Hippocampal formation (tissue), 2 donors: ENCODE measurements at places on chromosomes 5 and 9.
A peak's percentile ranks its signal among the peaks of the same experiment; 100 is the strongest.

- DNase-seq, result no peak
Measured at GRCh38 chr5:138659561-138659960, 84.4 kb upstream of the HSPA9 start.

DNA sequence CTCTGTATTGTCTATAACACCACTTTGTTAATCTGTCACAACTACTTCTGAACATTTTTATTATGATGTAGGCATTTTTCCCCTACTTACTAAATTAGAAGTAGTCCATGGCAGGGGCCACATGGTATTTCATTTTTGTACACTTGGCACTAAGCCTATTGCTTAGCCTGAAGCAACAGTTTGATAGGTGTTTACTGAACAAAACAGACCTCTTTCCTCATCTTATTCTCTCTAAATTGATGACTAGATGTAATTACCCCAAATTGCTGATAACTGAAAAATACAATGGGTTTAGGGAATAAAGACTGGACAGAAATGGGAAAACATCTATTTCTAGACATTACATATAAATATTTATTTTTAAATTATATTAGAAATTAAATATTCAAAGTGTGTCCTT is 633.8 kb downstream of the SLCO4C1 start:
- no peak for DNase-seq

DNA sequence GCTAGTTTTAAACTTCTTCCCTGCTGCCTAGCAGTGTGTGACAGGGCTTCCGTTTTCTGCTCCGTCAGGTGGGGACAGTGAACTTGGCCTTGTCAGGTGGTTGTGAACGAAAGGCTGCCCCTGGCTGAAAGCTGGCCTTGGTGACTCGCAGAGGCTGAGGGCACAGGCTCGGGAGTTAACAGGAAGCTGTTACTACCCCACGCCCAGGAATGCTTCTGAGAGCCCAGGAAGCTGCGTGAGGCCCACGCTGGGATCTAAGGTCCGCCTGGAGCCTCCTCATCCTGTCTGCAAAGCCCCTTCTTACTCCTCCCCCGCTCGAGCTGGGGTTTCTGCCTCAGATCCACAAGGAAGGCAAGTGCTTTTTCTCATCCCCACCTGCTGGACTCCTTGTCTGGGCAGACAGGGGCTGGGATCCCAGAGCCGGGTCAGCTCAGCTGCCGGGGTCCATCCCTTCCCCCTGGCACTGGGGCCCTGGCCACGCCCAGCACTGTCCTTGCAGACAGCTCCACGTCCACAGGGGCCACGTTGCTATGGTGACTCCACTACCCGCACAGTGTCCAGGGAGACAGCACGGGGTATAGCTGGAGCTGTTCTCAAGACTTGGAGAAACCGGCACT is 124.7 kb upstream of the TBC1D2 start:
- no peak for DNase-seq

DNA sequence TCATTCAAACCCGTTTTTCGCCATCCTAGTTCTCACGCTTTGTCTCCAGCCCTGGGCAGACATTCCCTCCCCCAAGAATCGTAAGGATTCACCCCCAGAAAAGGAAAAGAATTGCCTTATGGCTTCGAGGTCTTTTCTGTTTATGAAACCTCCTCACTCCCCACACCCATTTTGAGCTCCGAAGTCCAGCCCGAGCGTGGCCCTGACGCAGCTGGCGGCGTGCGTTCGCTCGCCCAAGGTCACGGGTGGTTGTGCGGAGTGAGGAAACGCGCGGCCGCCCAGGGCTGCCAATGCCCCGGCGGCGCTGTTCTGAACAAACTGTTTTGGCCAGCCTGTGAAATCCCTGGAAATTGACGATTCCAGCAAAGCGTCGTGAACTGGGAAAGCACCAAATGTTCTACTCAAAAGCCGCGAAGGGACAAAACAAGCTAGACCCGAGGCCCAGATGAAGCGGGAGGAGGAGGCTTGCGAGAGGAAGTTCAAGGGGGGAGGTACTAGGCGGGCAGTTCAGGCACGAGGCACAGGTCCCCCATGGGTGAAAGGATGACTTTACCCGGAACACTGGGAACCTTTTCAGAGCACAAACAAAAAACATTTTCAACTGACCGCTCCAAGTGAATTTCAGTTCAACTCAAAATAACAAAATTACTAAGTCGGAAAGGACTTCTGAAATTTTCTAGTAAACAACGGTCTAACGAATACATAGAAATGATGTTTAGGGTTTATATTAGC is 683 bp upstream of the ZFAND5 start:
- DNase-seq, result peak; percentile 91

DNA sequence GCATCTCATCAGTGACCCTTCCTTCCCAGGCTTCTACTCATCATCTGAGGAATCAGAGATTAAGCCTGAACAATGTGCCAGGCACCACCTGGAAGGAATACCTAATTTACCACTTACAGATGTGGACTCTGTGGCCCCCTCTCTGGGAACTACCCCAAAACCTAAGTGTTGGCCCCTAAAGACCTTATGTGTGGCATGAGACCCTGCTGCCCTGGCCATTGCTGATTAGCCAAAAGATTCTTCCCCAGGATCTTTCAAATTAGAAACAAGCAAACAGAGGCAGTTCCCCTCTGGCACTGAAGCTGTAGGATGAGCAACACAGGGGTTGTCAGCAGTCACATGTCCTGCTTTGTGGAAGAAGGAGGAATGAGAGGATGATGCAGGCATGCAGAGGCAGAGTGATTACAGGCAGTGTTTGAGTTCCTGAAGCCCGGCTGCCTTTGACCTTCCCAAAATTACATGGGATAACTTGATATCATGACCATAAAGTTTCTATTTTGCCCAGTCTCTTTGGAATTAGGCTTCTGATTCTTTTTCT is 10.6 kb downstream of the SPINK4 start:
- no peak for DNase-seq

- peak; percentile 83 for DNase-seq
Measured at GRCh38 chr9:109440797-109441287, 57.3 kb downstream of the PTPN3 start.

DNA sequence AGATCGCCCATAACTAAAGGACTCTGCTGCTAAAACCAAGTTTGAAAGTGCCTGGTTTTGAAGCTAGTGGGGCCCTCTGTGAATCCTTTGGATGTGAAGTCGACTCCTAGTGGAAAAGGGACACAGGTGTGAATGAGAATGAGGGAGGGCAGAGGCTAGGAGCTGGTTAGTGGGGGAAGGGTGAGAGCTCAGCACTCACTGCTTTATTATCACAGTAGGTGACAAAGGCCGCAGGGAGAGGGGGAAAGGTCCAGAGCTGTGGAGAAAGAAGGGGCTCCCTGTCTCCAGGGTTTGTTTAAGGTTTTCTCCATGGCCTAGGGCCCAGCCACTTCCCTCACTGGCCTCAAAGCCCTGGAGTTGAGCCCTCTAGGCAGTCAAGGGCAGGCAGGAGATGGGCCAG is 3.5 kb downstream of the HDHD3 start:
- no peak for DNase-seq

- no peak for DNase-seq
Measured at GRCh38 chr5:18461766-18462165, 827.5 kb downstream of the TAF11L14 start.

GRCh38 chr5:81922854-81923279 is 49.0 kb upstream of the ATG10 start:
- no peak for DNase-seq

- no peak for DNase-seq
Measured at GRCh38 chr9:126297661-126298060, 29.0 kb upstream of the MVB12B start.

DNA sequence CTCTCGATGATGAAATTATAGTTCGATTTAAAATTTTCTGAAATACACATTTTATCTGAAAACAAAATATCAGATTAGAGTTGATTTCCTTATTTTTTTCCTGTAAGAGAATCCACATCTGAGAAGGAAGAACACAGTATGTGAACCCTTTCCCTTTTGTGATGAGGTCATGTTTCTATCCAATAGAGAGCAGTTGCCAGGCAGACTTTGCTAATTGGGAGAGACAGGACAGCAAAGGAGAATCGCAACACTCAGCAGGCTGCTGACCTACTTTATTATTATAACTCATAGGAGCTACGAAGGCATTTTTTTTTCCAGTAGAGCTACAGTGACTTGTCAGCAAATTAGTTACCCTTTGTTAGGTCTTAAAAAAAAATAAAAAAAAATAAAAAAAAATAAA is 242.1 kb downstream of the HCN1 start:
- DNase-seq, result no peak

DNA sequence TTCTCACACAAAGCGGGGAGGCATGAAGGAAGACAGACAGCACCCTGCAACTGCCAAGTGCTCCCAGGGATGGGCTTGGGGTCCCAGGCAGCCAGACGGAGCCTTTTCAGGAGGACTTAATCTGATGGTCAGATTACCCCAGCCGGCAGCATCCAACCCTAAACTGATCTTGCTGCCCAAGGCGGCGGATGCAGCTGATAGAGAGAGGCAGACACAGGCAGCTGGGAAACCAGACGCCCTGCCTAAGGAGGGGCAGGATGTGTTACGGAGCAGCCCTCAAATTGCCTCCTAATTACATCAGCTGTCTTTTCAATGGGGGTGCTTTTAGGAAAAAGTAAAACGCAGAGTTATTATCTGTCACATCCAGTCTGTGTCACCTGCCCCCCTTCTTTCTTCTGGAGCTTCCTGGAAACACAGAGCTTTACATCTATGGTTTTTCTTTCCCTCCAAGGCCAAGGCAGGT is 190.9 kb upstream of the PANK3 start:
- DNase-seq, result no peak

GRCh38 chr5:161857358-161857757 is 9.4 kb downstream of the GABRA1 start:
- DNase-seq, result no peak

- no peak for DNase-seq
Measured at GRCh38 chr5:57207007-57207653, 33.3 kb downstream of the GPBP1 start.

- DNase-seq, result no peak
Measured at GRCh38 chr9:68552700-68553476, 12.2 kb upstream of the TMEM252 start.

- no peak for DNase-seq
Measured at GRCh38 chr5:172605466-172605865, 35.6 kb upstream of the NEURL1B start.

DNA sequence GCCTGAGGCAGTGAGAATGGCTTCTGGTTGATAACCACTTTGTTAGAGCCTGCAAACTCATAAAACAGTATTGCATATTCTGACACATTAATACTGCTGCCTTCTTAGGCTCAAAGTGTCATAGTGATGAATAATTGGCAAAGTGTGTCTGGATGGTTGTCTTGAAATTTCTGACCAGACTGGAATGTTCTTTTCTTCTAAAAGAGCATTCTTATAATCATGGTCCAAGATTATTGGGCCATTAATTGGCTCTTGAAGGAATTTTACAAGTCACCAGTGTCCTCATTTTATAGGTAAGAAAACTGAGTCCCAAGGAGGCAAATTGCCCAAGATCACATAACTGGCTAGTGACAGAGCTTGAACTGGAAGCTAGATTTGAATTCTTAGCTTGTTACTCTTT is 111.7 kb downstream of the PCSK1 start:
- DNase-seq, result no peak

GRCh38 chr9:68522131-68522530 is 18.6 kb downstream of the TMEM252 start:
- no peak for DNase-seq

DNA sequence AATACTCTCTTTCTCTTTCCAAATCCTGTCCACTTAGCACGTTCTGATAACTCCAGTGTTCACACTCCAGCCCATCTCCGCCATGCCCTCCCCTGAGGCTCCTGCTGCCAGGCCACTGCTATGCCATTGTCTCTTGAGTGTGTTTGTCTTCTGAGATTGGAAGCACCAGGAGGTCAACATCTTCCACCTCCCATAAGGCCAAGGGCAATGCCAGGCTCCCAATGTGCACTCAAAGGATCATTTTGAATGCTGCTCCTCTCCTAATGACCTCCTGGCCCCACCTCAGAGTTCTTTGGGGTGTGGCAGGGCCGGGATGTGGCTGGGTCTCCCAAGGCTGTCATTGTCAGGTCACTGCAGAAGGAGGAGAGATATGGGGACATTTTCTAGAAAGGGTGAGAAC is 19.5 kb downstream of the IGIP start:
- no peak for DNase-seq

DNA sequence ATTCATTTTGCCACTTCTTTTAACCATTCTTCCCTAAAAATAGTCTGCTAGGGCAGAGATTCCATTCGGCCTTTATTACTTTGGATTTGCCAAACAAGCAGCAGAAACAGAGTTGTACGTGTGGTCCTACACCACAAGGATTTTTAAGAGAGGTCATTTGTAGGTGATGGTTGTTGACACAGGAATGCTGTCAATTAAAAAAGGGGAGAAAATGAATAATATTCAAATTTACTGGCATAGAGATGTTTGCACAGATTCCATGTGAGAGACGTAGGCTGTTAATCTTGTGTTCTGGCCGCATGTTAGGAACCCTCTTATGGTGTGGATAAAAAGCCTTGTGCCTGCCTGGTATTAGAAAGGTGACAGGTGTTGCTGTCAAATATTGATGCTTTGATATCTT is 34.9 kb downstream of the TRIO start:
- DNase-seq, result no peak

DNA sequence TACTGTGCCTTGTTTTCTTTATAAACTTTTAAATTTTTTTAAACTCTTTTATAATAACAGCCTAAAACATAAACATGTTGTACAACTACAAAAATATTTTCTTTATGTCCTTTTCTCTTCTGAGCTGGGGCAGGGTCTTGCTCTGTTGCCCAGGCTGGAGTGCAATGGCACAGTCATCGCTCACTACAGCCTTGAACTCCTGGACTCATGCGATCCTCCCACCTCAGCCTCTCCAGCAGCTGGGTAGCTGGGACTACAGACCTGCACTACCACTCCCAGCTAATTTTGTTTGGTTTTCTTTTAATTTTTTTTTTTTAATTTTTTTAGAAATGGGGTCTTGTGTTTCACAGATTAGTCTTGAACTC is 31.5 kb downstream of the TTC1 start:
- no peak for DNase-seq

- DNase-seq, result peak; percentile 50
Measured at GRCh38 chr9:7212101-7212500, 454.3 kb downstream of the KDM4C start.

DNA sequence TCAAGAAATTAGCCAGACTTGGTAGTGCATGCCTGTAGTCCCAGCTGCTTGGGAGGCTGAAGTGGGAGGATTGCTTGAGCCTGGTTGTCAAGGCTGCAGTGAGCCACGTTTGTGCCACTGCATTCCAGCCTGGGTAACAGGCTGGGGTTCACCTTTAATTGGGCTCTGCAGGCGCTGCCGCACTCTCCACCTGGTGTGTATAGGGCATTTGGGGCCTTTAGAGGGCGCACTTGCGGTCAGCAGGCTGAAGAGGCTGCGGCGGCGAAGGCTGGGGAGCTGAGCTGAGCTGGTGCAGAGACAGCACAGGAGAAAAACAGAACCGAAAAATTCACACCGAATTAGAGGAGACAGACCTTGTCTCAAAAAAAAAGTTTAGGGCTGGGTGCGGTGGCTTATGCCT is 31.2 kb downstream of the CDK7 start:
- DNase-seq, result no peak

GRCh38 chr5:143083006-143083405 is 312.8 kb downstream of the ARHGAP26 start:
- DNase-seq, result no peak

DNA sequence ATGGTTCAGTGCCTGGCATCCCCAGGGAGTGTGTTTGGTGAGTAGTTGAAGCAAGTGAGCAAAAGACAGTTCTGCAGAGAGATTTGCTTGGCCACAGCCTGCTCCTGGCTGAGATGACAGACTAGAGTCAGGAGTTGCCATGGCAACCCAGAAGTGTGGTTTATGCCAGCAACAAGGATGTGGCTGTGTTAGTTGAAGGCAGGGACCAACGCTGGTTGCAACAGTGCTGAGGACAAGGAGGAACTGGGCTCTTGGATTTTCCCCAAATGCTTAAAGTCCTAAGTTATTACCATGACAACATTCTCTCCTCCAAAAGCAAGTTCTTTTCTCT is 2.7 kb downstream of the NXNL2 start:
- peak; percentile 54 for DNase-seq
